Myocyte (in vitro differentiated cells): ENCODE measurements at places on chromosomes 2 and 18.
A peak's percentile ranks its signal among the peaks of the same experiment; 100 is the strongest.

DNA sequence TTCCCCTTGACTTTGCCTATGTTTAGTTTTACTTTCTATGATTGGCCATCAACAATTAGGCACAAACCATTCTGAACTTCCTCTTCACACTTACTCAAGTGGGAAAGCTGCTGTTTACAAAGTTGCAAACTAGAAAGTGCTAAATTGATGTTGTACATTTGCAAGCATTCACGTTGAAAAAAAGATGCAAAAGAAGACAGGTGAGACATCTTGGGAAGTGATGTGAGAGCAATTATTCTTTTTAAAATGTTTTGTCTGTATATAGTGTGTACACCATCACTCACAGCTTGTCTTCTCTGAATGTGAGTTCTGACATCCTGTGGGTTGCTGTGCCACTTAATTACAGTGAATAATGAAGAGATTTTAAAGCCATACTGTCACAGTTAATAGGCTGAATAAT is 874.1 kb upstream of the LRATD1 start:
- no peak for DNase-seq

- peak; percentile 21 for DNase-seq
Observed at GRCh38 chr18:56831988-56832387, 180.8 kb downstream of the WDR7 start.

DNA sequence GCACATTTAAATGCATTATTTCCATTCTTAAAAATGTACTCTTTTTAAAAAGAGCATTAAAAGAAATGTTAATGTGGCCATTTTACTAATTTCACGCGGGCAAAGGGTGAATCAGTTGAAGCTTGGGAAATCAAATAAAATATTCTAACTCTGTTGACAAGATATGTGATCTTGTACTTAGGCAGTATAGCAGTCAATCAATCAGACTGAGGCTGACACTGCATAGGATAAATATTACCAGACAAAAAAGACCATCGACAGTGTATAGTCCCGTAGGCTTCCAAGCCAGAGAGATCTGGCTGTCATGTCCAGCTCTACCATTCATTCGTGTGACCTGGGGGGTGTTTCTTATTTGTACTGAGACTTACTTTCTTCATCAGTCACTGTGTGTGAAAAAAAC is 39.8 kb upstream of the CCDC68 start:
- no peak for DNase-seq

DNA sequence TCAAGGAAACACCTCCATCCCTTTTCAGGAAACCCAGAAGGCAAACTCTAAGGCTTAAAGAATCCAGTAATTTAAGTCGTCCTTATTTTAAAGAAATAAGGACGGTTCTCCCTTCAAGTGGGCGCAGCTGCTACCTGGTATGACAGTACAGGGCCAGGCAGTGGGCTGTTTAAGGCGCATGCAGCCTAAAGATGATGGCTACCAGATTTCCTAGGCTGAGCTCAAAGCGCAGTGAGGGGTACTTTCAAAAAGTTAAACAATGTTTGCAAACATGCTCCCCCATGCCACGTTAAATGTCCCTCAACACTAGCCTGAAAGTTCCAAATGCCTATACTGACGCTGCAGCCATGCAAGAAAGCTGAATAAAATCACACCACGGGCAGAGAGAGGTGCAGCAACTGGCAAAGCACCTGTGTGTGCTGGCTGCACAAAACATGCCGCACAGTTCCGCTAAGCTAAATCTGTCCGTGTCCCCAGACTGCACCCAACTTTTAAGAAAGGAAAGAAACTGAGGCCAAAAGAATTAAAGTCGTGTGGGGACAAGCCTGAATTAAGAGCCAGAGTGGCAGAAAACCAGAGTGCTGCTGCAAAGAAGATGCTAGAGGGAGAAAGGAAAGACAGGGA is 583 bp downstream of the HIBCH start:
- no peak for DNase-seq

DNA sequence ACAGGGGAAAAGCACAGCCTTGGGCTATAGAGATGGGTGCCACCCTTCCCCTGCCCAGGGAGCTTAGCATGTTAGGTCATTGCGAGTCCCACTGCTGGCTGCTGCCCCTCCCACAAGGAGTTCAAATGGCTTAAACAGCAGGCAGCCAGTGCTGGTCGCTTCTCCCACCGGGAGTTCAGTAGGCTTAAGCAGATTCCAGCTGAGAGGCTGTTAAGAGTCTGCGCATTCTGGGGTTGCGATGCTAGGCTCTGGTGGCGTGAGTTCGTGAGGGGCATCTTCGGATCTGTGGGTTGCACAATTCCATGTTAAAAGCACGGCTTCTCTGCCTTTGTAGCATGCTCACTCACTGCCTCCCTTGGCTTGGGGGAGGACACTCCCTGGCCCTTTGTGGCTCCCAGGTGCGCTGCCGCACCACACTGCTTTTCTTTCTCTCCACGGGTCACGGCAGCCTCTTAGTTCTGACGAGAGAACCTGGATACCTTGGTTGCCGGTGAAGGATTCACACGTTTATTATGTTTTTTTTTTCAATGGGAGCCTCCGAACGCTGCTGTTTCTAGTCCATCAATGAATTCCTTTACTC is 93.2 kb downstream of the UNC80 start:
- DNase-seq: no peak

DNA sequence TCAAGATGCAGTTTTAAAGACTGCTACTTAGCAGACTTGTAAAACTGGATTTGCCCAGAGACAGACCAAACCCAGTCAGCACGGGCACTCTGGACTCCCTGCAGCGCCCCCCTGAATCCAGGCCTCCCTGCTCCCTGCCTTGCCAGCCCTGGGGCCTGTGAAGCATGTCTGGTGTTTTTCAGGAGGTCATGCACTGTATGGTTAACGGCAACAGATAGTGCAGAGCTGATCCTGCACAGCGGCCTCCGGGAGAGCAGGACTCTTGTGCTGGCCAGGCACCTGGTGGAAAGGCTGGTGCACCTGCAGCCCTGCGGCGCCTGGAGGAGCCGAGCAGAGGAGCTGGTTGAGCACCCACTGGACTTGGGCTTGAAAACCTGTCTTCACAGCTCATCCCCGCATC is 30.4 kb downstream of the HDAC4 start:
- DNase-seq: no peak

DNA sequence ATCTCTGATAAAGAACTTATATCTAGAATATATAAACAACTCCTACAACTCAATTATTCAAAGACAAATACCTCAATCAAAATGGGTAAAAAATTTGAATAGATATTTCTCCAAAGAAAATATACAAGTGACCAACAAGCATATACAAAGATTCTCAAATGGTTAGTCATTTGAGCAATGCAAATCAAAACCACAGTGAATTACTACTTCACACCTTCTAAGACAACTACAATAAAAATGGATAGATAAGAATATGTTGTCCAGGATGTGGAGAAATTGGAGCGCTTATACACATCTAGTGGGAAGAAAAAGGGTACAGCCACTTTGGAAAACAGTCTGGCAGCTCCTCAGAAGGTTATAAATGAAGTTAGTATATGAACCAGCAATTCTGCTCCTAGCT is 332.9 kb downstream of the TGIF1 start:
- no peak for DNase-seq

DNA sequence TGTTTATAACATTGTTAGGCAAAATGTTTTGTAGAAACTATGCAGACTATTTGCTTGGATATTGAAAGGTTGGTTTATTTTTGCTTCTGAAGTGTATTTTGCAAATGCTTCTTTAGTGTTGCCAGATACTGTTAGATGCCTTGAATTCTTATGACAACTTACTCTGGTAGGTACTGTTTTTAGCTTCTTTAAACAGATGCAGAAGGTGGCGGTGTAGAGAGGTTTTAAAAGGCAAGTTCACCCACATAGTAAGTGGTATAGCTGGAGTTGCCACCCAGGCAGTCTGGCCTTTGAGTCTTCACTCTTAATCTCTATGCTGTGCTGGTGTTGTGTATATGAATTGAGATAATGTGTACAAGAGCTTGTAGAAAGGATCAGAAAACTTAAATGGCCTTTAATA is 3.6 kb downstream of the PCYOX1 start:
- no peak for DNase-seq

GRCh38 chr2:19818543-19818942 is 83.2 kb downstream of the TTC32 start:
- no peak for DNase-seq

- no peak for DNase-seq
Observed at GRCh38 chr2:15731889-15732271, 140.2 kb downstream of the DDX1 start.

GRCh38 chr18:12589448-12589847 is 68.5 kb downstream of the SPIRE1 start:
- DNase-seq: no peak

GRCh38 chr18:50578030-50578429 is 18.1 kb downstream of the MAPK4 start:
- DNase-seq: no peak

DNA sequence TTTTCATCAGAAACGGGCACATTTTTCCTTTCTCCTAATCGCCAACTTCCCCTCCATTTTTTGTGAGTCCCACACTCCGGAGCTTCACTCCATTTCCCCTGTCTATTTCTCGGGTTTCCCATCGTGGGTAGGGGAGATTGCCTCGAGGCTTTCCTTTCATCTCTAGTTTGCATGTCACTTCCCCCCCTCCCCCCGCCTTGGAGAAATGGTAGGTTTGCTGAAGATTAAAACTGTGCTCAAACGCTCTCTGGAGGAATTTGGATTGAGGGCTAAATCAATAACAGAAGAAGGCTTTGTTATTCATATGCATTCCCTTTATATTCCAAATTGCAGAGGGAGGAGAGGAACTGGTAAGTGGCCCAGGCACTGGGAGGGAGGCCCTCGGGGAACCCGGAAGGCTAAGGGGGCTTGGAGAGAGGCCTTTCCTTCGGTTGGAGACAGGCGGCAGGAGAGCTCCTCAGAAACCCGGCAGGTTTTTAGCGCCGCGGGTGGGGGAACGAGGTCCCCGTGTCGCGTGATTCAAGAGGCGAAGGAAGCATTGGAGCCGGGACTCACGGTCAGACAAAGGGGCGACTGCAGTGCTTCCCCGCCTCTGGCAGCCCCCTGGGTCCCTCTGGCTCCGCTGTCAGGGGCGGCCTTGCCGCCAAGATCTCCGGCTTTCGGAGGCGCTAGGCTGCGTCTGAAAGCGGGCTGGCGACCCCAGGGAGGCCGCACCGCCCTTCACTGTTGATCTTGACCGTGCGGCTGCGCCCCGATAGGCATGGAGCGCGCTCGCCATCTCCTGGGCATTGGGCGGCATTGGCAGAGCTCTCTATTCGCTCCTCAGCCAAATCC is 2.4 kb upstream of the HOXD12 start:
- peak; percentile 83 for DNase-seq

- DNase-seq: no peak
Observed at GRCh38 chr2:45706033-45706432, 54.6 kb downstream of the PRKCE start.

DNA sequence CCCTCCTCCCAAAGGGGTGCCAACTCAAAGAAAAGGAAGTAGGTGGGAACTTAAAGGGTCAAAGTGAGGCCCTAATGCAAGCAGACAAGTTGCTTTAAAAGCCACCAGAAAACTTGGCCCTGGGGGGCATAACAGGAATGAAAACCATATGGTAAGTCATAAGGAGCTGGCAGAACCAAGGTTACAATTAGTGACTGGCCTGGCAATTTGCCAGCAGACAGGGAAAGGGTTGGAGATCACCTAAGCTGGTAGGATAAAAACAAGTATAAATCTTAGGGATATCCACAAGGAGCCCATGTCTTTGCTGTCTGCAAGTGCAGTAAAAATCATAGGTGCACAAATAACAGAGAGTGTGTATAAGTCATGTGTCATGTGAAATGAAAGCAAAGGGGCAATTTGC is 256.7 kb upstream of the LRRTM4 start:
- no peak for DNase-seq

GRCh38 chr2:73997813-73998212 is 13.1 kb downstream of the TET3 start:
- no peak for DNase-seq

DNA sequence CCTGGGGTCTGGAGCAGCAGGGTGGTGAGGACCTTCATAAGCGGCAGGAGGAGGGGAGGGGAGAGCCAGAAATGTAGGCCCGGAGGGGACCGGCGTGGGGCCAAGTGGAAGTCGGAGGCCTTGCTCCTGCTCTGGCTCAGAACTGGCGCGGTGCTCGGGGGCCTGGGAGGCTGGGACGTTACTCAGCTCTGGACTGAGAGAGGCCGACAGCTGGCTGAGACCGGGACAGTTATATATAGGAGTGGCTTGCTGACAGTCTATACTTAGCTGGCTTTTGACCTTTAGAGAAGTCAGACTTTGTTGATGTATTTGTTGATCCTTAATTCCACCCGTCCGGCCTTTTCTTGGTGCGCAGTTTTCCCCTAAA is 15.7 kb downstream of the IGFBP5 start:
- peak; percentile 87 for DNase-seq

DNA sequence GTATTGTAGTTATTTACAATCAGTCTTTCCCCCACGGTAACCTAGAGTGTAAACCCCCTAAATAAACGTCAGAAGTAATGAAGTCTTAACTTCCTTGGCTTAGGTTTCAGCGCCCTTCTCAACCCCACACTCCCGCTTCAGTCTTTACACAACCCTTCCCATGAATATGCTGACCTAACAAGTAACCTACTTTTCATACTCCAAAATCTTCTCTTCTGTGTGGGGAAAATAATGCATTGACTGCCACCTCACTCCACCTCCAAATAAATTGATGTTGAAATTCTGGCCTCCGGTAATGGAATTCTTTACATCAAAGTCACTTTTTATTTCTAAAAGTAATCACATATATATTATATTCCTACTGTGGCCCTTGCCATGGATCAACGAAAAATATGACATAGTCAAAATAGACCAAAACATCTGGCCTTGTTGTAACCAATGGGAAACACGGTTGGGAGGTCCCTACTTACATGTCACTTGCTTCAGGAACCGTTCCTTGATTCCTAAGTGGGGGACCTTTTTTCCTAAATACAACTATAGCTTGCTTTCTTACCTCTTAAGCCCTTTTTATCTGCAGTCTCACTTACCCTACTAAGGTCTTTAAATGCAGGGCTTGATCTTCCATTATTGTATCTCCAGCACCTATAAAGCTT is 961 bp downstream of the GEN1 start:
- DNase-seq: no peak

DNA sequence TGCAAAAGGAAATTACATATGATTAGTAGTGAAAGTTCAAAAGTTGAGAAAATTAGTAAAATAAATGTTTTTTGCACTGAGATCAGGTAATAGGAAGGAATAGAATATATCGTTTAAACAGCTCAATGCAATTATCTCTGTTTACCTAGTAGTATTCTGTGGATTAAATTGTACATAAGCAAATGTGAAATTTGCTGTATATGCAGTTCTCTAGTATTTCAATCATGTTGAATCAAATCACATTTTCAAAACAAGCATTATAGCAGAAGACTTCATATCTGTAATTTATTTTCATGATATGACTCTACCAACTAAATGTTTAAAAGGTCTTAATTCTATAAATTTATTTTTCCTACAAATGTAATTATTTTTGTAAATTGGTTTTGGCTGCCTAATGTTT is 31.6 kb downstream of the ITPRID2 start:
- DNase-seq: no peak

DNA sequence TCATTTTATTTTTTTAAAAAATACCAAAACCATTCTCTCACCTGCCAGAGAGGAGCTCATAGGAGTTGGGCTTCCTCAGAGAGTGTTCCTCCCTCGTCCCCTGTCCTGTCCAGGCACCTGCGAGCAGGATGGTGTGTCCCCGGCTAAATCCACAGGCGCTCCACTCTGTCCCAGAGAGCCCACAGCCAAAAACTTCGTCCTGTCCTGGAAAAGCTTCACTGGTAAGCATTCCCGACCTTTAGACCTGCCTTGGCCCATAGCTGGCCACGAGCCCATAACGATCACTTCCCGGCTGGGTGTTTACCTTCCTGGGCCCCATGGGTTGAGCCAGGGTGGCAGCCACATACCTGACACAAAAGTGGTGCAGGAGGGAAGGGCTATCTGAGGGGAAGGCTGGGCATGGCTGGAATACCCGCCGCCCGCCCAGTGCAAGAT is at the start of gene NGEF:
Gene NGEF (minus strand): TSS at position 230 of the 435 bp plus-strand sequence. CDS start 38,366 bp downstream, outside the sequence.
- DNase-seq: no peak

- DNase-seq: no peak
Observed at GRCh38 chr2:58508006-58508405, 266.9 kb upstream of the FANCL start.
